ENCODE measurements at places on chromosomes 7 and 10.

- DNase-seq: no peak
These were observed 8.1 kb downstream of the SKIDA1 start for GRCh38 chr10:21517134-21518031.

DNA sequence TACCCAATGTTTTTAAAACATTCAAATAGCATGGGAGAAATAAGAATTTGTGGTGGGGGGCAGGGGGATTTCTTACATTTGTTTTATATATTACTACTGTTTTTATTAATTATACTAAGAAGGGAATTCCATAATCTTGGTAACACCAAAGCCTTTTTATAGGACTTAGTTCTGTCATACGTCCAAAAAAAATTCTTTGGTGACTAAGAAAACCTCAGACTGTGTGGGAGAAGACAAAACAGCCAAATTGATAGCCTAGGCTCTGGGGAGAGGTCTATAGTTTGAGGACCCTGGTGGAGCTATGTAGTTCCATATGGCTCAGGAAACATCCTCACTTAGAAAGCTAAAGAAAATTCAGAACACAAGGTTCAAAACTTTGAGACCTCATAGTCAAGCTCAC, 23.4 kb downstream of the ACSM6 start:
- DNase-seq: no peak

DNA sequence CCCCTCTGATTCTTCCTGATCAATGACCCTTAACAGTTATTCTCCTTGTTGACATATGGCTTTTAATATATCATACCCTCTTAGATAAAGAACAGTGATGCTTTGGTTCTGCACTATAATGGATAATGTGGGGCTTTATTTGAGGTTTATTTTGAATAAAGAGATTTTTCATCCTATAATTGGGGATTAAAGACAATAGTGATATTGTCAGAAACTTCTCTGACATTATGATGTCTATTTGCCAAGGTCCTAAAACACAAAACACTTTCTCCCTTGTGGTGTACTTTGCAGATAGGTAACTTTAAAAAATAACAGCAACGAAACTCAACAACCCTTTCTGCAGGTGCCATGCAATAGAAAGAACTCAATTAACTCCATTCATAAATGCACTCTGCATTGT, 243.6 kb upstream of the RHOBTB1 start:
- no peak for DNase-seq

DNA sequence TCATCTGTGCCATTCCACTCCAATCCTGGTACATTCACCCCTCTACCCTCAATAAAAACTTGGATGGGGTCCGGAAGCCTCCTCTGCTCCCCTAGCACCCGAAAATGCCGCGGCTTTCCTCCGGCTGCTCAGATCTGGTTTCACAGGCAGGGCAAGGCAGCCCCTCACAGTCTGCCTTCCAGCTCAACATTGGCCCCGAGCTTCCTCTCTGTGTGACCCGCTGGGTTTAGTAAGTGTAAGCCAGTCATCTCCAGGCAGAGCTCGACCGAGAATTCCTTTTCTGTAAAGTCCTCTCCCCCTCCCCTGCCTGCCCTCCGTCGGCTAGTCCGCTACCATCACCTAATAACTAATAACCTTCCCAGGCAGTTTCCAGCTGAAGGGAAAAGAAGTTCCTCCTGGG, 3.4 kb downstream of the INHBA start:
- no peak for DNase-seq

DNA sequence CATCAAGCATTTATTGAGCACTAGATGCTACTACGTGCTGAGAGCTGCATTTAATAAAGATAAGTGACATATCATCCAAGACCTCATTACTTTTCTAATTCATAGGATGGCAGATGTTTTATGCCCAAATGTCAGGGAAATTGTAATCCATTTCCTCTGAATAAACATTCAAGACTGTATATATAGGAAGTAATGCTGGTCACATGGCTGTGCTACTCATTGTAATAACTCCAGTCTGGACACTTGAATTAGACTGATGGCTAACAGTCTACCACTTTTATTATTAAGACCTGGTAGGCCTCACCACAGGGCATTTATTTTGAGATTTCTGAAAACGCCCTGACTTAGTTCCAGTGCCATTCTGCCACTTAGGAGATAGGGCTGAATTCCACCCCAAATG, 36.6 kb downstream of the PIK3AP1 start:
- DNase-seq: no peak

- DNase-seq: no peak
These were observed 58.9 kb downstream of the CALML3 start for GRCh38 chr10:5583525-5584175.

DNA sequence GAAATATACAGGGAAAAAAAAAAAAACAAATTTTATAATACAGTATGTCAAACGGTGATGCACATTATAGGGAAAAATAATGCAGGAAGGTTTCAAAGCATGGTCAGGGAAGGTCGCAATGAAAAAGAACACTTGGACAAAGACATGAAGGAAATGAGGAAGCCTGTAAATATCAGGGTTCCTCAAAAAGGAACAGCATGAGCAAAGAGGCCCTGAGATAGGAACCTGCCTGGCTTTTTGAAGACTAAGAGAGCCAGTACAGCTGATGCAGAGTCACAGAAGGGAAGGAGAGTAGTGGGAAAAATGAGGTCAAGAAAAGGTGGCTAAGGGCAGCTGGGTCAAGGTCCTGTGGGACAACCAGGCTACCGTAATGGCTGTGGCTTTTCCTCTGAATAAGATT, 1.9 kb downstream of the VPS41 start:
- DNase-seq: no peak

- DNase-seq: no peak
These were observed 1.7 kb downstream of the CDHR1 start for GRCh38 chr10:84196083-84196482.

DNA sequence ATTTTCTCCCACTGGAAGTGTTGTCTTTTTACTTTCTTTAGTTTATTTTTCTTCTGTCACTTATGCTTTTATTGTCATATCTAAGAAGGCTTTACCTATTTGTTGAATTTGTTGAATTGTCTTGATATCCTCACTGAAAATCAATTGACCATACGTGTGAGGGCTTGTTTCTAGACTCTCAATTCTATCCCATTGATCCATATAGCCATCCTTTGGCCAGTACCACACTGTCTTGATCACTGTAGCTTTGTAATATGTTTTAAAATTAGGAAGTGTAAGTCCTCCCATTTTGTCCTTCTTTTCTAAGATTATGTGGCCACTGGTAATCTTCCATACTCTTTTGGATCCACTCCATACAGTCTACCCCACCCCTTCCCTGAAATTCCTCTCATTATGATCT, 25.5 kb upstream of the MNX1 start:
- no peak for DNase-seq

DNA sequence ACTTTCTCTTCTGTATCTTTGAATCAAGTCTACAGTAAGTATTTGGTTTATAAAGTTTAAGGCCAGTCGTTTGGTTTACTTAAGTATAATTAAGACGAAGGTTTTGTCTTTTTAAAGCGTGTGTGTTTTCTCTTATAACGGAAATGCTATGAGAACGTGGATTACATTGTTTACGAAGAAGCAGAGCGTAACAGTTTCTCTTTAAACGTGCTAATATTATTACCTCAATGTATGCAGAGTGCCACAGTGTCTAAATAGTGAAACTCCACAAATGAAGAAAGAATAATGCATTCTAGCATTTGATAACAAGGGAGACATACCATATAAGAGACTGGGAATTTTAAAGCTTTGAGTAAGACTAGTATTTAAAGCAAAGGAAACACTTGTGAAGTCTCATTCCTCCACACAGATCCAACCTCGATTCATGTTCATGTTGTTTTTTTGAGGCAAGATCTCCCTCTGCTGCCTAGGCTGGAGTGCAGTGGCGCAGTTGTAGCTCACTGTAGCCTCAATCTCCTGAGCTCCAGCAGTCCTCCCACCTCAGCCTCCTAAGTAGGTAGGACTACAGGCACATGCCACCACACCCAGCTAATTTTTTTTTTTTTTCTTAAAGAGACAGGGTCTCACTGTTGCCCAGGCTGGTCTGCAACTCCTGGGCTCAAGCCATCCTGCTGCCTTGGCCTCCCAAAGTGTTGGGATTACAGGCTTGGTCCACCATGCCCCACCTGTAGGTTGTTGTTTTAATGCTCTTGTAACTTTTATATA, 75.1 kb downstream of the ANKRD61 start:
- DNase-seq: no peak

- DNase-seq: no peak
These were observed 36.2 kb downstream of the BEND7 start for GRCh38 chr10:13492493-13493180.

- DNase-seq: no peak
These were observed 2.5 kb upstream of the MUC3A start for GRCh38 chr7:100946766-100947365.

DNA sequence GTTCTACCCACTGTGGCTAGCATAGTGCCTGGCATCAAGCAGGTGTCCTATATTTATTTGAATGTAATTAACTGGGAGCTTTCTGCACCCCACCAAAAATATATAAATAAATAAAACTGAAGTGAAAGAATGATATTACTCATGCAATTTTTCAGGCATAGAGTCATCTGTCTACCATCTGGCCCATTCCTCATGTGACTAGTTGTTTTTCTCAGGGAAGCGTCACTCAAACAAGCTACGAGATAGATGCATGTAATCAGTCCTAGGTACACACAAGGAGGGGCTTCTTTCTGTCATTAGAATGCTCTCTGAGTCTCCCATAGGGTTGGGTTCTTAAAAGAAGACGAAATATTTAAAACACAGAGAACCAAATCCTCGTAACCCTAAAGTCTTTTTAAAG, 255.5 kb upstream of the KMT2E start:
- no peak for DNase-seq

All from NCI-H1930 (cell line).